ENCODE measurements at places on chromosomes 3 and 15.

DNA sequence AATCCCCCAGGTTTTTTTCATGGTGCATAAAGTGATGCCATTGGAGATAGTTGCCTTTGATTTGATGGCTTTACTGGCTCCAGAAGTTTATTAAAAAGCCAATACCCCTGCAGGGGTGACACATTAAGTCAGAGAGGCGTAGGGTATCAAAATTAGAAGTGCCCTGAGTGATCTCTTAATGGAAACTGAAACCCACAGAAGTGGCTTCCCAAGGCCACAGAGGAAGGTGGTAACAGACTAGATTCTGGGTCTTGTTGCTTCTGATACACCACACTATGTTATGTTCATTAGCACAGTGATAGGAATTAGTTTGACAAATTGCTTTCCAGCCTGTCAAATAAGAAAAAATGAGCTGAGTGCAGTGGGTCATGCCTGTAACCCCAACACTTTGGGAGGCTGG lies 112.3 kb downstream of the IQCH start:
- no peak for DNase-seq

GRCh38 chr15:42734076-42734672 lies 2.8 kb downstream of the CDAN1 start:
- DNase-seq: no peak

- no peak for DNase-seq
These were observed at the start of gene SEMA3B for GRCh38 chr3:50268703-50269451. Gene SEMA3B, plus strand, starts transcription at chr3:50269147. Its CDS starts 94 bp downstream, at chr3:50269241.

GRCh38 chr3:122977746-122978466 lies 49.7 kb downstream of the SEMA5B start:
- DNase-seq: no peak

DNA sequence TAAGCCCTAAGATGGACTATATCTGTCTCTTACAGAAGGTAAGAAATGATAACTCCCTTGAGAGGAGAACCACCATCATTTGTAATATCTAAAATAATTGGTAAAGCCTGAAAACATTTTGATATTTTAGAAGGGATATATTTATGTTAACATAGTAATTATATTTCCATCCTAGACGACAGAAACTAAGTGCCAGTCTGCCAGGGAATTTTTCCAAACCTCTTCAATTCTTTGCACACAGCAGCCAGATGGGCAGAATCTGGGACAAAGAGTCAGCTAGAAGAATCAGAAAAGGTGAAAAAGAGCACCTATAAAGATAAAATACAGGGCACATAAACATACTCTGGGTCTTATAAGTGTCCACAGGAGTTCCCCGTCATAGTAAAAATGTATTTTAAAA lies 70.0 kb upstream of the CBLB start:
- no peak for DNase-seq

DNA sequence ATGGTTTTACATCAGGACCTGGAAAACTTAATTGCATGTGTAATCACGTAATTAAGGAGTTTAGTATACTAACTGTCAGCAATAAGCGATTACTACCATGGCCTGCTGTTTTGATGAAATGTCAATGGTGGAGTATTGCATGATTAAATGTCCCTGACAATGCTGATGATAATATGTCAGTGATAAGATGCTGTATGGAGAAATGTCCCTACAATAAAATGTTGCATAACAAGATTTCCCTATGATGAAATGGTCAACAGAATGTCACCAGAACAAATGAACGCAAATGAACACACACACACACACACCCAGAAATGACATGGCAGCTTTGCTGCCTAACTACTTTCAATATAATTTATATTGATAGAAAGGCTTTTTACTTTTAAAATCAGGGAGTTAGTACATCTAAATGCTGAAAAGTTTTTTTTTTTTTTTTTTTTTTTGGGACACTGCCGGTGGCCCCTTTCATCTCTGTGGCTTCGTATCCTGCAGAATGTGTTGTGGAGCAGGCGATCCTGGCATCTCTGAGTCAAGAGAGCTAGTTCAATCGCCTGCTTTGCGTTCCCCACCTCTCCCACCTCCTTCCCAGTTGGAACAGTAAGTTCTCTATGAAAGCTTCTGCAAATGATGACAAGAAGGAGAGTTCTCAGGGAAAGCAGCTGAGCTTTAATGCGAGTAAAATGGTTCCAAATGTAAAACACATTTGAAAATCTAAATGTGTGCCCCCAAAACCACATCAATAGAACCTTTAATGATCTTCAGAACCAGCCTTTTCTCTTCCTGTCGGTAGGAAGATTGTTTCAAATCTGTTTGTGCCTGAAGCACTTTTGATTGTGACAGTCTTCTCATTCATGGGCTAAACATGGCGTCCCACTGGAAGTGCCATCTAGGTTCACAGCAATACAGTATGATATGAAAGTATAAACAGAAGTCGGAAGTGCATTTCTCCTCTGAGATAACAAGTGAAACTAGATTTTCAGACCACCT lies 170.1 kb upstream of the GBE1 start:
- no peak for DNase-seq

DNA sequence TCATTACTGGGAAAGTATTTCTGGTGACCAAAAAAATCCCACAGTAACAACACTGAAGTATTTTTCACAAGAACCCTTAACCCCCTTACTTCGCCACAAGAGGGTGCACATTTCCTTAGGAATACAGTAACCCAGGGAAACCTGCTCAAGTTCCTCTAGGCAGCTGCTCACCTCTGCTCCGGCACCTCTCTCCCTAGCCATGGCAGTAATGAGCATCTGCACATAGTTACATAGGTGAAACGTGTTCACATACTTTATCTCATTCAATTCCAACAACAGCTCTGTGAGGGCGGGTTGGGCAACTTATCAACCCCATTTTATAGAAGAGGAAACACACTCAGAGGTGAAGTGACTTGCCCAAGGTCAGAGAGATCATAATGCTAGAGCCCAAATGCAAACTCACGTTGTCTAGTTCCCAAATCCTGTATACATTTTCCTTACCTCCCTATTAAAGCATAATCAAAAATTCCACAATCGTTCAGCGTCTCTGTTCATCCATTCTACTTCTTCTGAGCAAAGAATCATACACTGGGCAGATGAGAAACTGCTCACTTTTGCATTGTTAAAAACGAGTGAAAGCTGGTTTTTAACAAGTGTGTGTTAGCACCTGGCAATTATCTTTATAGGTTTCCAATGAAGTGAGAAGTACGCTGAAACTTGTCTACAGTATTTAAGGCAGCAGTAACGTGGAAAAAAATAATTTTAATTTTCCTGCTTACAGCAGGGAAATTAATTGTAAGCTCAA lies 90.7 kb downstream of the IGF2BP2 start:
- no peak for DNase-seq

DNA sequence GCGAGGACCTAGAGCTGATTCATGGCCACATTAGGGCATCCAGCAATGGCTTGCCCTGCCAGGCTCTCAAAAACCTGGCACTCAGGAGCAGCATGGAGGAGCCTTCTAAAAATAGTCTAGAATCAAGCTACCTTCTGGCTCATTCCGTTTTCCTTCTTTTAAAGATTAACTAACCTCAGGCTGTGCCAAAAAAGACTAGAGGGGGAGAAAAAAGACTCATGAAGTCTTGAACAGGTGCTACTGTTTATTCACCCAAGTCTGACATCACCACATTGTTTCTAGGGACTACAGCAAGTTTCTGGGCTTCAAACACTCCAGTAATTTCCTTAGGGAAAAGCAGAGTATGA lies 125.8 kb downstream of the TNIK start:
- DNase-seq: no peak
